Activated CD4-positive, alpha-beta T cell treated with anti-CD3 and anti-CD28 coated beads for 48 hours (primary cell): ENCODE measurements at places on chromosomes 1 and 21.

- no peak for DNase-seq
Measured at GRCh38 chr1:53755874-53756273, 16.9 kb upstream of the GLIS1 start.

GRCh38 chr1:9249534-9250410 is 15.2 kb downstream of the H6PD start:
- peak; percentile 66 for DNase-seq

DNA sequence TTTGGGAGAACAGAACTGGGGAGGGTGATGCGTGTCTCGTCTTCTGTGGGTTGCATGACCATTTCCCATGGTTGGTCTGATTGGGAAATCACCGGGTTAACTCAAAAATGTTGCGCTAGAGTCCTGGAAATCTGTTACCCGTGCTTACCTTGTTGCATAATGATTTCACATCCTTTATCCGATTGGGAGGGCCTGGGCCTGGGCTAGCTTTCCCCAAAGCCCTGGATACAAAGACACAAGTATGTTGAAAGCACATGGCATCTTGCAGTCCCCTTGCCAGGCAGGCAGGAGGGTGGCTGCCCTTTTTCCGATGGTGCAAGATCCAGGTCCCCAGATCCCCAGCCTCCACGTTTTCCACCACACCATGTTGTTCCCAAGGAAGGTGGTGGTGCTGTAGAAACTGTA is 582 bp downstream of the TRPM2 start:
- DNase-seq = no peak

GRCh38 chr1:65079941-65080340 is 68.1 kb upstream of the AK4 start:
- DNase-seq = no peak

DNA sequence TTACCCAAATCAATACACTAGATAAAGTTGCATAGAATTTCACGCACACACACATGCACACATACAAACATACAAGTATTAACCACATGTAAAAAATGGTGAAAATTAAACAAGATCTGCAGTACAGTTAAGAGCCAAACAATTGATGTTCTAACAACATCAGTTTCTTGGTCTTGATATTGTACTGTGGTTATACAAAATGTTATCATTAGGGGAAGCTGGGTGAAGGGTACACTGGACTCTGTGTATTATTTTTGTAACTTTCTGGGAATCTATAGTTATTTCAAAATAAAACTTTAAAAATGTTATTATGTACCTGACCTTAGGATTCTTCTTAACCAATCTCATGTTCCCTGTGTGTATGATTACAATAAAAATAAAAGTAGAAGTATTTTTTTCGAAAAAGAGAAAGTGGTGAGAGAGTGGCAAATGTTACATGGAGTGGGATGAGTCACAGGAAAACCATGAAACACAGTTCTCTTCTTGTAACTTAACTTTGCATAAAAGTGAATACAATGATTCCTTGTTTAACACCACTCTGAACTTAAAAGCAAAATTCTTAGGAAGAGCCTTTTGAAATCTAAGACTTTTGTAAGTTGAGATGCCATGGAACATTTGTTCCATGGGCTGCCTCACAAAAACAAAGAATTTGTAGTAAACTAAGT is 101.6 kb upstream of the RUNX1 start:
- DNase-seq = no peak

- DNase-seq = no peak
Measured at GRCh38 chr1:30627994-30628393, 95.4 kb downstream of the MATN1 start.

DNA sequence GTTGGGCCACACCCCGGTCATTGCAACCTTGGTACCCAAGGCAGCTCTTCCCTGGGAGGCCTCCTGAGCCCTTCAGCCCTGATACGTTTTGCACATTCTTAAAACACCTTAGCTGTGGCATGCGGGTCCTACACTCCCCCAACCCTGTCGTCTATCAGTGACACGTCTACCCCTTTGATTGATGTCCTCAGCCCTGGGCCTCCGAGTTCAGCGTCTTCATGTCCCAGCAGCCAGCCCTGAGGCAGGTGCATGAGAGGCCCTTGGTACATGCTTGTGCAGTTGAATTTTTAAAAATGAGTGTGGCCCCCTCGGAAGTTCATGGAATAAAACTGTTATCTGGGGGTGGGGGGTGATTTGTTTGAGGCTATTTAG is 38.9 kb upstream of the ADARB1 start:
- no peak for DNase-seq

- no peak for DNase-seq
Measured at GRCh38 chr1:118978914-118979701, 9.0 kb downstream of the TBX15 start.

- no peak for DNase-seq
Measured at GRCh38 chr1:220926146-220926545, 46.9 kb downstream of the HLX start.

DNA sequence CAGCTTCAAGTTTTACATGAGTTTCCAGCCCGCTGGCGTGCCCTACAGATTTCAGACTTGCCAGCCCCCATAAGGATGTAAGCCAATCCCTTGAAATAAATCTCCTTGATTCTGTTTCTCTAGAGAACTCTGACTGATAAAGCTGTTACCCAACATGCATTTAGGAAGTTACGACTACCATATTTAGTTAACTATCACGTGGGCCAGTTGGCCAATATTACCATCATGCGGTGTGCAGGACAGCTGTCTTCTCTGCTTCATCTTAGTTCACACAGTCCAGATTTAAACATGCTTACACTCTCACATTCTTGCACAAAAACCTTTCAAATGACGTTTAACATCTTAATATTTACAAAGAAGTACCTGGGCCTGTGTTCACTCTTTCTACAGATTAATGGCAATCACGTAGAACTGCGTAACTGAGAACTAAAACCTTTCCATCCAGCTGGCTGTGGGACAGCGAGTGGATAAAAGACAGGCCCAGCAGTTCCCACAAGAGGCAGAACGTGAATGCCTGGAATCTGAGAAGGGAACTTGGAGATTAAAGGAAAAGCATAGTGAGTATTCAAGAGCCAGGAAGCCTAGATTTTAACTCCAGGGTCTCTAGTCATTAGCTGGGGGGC is 20.8 kb downstream of the FAM177B start:
- no peak for DNase-seq

DNA sequence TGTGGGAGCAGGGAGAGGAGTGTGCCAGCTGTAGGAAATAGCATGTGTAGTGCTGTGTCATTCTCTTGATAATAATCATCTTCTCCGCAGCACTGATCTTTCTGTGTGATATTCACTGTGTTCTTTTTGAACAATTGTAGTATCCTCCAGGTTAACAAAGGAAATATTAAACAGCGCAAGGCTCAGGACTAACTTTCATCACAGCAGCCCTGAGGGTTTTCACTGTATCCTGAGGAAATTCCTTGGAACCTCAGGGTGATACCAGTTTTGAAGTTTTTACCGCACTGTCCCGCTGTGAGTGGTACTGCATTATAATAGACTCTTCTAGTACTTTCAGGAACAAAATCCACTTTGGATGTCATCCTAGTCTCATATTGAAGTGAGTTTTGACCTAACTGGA is 228.4 kb upstream of the COA6 start:
- DNase-seq = no peak

DNA sequence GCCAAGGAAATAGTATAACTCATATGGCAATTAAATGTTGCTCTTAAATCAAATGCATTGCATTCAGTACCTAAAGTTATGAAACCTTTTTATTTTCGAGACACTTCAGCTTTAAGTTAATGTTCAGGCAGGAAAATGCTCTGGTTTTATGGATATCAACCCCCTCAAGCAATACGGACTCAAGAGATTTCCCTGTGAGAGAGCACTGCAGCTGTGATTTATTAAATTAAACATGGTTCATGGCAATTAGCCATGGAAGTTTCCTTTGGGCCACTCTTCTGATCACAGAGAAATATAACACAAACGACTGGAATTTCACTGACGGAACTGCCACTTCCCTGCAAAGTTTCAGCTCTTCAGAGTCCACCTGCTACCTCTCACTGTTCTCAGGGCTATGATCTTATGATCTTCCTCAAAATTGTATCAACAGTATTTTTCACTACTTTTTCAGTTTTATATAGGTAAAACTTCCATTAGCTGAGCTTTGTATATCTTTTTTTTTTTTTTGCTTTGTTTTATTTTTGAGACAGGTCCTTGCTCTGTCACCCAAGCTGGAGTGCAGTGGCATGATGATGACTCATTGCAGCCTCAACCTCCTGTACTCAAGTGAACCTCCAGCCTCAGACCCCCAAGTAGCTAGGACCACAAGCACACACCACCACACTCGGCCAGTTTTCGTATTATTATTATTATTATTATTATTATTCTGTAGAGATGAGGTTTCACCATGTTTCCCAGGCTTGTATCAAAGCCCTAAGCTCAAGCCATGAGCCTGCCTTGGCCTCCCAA is 923.1 kb upstream of the TMPRSS15 start:
- no peak for DNase-seq

DNA sequence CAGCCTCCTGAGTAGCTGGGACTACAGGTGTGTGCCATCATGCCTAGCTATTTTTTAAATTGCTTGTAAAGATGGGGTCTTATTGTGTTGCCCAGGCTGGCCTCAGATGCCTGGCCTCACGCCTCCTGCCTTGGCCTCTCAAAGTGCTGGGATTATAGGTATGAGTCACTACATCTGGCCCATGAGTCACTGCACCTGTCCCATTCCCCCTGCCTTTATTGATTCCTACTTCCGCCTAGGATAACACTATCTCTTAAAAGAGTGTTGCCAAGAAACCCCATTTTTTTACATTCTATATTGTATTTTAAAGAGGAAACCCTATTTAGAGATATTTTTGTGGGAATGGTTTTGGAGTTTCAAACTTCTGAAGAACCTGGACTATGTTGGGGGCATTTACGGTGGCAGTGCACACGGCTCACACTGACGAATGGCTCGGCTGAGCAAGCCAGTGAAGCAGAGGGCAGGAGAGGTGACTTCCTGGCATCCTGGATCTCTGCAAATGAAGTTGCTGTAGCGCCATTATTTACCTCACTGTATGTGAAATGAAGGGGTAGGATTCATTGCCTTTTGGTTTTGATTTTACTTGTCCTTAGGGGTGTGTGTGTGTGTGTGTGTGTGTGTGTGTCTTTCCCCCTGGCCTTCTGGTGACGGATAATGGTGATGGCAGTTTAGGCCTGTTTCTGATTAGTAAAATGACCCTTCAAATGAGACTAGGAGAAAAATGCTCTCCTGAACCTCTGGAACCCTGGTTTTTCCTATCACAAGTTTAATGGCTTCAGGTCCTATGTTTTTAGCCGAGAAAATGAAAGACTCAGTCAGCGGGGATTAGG is 22.5 kb downstream of the KIF26B start:
- no peak for DNase-seq

GRCh38 chr1:223712194-223712849 is at the start of gene CAPN2:
TSS of gene CAPN2 (plus strand) at chr1:223712539. CDS start at chr1:223712641, 102 bp downstream.
- peak; percentile 58 for DNase-seq

- no peak for DNase-seq
Measured at GRCh38 chr1:221994939-221995338, 253.1 kb upstream of the DUSP10 start.

- no peak for DNase-seq
Measured at GRCh38 chr1:241639623-241640148, 483 bp downstream of the CHML start.

GRCh38 chr1:91884459-91885212 is 1.3 kb downstream of the TGFBR3 start:
- peak; percentile 62 for DNase-seq

- DNase-seq = no peak
Measured at GRCh38 chr1:201610858-201611257, 71.9 kb downstream of the NAV1 start.

GRCh38 chr1:239240736-239241135 is 145.6 kb upstream of the CHRM3 start:
- no peak for DNase-seq
